Fibroblast of gingiva (primary cell): ENCODE measurements at places on chromosomes 6 and 20.

DNA sequence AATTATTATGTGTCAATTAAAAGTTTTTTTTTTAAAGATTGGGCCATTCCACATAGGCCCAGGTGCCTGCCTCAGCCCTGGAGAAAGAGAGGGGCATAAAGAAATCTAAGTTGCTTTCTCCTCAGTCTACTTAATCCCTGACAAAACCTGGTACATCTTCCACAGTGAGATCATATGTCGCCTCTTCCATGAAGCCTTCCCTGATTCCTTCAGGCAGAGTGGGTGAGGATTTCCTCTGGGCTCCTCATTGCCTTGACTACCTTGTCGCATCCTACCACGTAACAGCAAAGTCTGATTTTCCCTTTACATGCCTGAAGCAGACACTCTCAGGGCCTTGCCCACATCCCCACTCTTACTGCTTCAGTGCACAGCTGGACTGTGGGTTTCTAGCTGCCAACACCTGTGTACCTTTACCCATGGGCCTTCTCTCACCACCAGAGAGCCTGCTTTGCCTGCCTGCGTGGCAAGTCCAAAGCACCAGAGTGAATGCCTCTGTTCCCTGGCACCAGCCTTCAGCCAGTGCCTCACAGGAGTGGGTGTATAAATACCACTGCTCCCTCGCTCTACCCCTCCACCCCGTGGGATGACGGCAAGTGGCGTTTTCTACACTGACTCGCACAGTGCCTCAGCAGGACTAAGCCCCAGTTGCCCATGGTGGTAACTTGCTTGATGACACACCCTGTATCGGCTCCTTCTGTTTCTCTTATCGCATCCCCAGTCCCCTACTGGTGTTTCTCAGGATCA is 68.0 kb downstream of the EYA2 start:
- DNase-seq, result no peak

- no peak for DNase-seq
Observed at GRCh38 chr20:18165553-18165952, 27.9 kb downstream of the KAT14 start.

- DNase-seq, result no peak
Observed at GRCh38 chr6:121321282-121321681, 13.0 kb downstream of the TBC1D32 start.

- DNase-seq, result no peak
Observed at GRCh38 chr6:167428664-167429333, 103.9 kb downstream of the TTLL2 start.

DNA sequence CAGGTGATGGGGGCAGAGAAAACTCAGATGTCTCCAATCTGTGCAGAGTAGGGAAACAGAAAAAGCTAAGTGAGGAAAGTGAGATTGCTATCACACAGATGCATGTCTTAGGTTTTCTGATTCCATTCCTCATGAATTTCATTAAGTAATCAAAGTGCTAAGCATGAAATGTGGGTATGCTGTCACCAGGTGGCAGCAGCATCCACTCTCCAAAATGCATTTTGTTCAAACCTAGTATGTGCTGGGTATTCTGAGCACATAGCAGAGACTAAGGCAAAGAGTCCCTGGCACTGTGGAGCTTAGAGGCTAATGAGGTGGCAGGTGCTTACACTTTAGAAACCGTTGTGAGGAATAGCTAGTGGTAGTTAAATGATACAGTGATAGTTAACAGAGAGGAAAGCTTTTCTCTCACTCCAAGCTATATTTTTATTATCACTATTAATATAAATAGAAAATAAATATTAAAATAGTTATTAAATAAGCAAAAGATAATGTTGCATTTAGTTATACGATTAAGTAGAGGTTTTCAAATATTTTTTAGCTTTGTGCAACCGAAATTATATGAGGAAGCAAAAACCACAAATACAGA is 179.5 kb downstream of the CDH26 start:
- DNase-seq, result no peak

DNA sequence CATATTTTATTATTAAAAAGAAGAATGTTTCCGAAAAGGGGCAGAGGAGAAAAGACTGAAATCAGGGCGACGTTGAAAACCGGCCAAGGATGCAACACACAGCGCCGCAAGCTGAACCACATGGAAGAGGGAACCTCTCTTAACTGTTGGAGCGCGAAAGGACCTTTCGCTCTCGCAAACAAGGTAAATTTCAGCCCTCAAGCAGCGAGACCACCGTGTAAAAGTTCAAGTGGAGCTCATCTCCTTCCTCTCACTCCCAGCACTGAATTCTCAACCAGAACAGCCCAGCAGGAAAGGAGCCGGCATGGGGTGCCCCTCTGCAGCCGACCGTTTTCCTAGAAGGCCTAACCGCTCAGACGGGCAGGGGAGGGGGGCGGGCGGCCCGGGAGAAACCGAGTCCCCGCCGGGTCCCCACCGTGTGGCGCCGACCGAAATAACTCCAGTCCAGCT is 621 bp downstream of the GPR63 start:
- no peak for DNase-seq

DNA sequence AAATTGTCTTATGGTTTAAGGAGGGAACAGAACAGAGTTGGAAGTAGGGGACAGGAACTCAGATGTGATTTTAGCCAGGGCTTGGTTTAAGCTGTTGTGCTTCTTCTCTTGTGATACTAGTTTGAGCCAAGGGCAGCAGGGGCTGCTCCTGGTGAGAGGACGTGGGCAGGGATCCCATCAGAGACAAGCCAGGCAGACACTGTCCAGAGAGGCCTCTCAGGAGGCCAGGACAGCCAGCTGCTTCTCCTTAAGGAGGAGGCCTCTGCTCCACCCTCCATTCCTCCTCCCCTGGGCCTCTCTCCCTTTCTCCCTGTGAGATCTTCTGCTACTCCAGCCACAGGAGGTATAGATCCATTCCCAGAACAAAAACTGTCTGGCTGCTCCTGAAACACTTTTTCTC is 108.4 kb upstream of the MLN start:
- no peak for DNase-seq

DNA sequence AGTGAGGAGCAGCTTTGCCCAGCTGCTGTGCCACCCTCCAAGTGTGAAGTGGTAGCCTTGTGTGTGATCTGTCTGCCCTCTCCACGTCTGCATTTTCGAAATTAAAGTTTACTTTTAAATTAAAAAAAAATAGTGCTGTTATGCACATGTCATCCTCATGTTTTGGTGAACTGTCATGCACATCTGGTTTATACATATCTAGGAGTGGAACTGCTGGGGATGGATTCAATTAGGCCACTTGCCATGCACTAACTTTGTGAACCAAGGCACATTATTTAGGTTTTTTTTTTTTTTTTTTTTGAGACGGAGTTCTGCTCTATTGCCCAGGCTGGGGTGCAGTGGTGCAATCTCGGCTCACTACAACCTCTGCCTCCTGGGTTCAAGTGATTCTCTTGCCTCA is 3.6 kb downstream of the GTSF1L start:
- peak; percentile 73 for DNase-seq

GRCh38 chr6:105202486-105202885 is 22.7 kb upstream of the POPDC3 start:
- DNase-seq, result no peak

DNA sequence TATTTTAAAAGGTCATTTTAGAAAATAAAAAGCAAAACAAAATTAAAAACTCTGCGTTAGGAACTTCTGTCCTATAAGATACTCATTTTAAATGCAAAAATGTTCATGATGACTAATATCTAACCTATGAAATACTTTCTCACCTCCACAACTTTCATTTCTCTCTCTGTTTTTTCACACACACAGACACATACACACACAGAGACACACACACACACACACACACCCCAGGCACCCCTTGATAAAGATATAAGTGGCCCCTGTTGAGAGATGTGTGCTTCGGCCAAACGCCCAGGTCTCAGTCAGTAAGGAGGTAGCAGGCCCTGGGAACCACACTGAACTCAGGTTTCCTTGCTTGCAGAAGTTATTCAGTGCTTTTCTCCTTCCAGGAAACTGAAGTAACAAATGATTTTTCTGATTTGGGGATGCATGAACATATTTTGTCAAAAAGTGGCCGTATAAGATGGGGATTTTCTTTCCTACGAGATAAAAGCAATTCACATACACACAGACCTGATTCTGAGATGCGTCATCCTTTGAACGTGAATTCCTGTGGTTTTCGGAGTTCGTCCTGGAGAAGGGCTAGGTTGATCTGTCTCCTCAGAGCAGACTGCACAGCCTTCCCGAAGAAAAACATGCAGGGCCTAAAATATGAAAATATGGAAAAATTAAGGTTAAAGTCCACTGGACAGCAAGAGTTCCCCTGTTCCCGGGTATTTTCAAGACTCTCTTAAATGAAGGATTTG is 306.8 kb upstream of the FOXQ1 start:
- DNase-seq, result no peak

- DNase-seq, result no peak
Observed at GRCh38 chr6:74181471-74181870, 485.5 kb downstream of the CD109 start.

DNA sequence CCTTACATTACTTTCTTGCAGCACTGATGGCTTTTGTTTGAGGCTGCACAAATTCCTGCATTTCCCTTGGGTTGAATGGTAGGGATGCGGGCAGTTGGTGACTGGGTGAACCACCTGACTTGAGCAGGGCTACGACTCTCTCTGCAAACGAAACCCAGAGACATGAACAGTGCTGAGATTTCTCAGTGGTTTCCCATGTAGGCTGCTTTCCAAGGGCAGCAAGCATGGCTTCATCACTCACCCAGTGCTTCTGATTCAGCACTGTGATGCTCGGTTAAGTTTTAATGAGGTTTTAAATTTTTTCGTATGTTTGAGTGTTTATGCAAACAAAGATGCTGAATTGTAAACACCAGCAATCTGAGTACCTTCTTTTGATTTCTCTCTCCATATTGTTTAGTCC is 127.2 kb downstream of the MTHFD1L start:
- DNase-seq, result peak; percentile 46

- no peak for DNase-seq
Observed at GRCh38 chr6:122571888-122572287, 38.3 kb upstream of the PKIB start.

DNA sequence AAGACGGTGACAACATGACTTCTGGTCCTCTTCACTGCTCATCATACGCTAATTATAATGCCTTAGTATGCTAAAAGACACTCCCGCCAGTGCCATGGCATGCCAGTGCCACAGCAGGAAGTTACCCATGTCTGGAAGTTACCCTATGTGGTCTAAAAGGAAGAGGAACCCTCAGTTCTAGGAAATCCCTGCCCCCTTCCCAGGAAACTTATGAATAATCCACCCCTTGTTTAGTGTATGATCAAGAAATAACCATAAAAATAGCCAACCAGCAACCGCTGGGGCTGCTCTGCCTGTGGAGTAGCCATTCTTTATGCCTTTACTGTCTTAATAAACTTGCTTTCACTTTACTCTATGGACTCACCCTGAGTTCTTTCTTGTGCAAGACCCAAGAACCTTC is 15.8 kb upstream of the SERPINB9 start:
- DNase-seq, result no peak

GRCh38 chr6:30917487-30917886 is 3.4 kb downstream of the VARS2 start:
- DNase-seq, result no peak

DNA sequence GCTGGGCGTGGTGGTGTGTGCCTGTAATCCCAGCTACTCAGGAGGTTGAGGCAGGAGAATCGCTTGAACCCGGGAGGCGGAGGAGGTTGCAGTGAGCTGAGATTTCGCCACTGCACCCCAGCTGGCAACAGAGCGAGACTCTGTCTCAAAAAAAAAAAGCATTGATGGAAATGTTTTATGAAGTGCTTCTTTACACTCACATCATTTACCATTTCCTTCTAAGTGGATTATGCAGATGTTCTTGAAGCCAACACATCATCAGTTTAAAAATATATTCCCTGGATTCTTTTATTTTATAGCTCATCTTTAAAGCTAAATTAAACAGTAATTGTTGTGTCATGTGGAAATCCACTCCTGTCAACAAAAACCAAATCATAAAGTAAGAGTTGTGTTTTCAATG is 35.9 kb upstream of the HDDC2 start:
- no peak for DNase-seq

DNA sequence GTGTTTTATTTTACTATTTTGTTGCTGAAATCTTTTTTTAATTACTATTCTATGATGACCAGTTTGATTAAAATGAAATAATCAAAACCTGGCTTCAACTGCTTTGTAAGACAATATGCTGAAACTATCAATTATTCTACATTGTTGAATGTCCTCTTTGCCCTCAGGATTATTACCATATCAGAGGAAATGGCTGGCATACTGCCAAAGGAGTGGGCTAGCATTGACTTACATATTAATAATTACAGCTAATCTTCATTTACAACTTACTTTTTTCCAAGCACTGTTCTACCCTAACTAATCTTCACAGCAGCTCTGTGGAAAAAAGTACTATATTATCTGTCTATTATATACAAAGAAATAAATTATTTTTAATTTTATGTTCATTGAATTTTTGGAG is 560.5 kb downstream of the BCKDHB start:
- no peak for DNase-seq

DNA sequence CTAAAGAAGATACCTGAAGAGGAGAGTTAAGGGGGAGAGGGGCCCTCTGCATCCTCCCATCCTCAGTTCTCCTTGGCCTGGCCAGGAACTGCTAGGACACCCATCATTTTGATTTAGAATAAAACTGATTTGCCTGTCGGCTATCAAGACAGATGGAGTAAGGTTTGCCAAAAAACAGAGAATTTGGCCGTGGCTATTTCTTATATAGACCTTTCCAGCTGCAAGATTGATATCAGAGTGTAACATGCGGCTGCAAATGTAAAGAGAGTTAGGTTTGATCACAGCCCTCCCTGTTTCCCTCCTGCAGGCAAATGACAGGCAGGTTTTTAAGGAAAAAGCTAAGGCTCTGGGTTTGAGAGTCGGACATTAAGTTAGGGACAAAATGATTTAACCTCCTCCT is 226.6 kb upstream of the TAB2 start:
- DNase-seq, result no peak

DNA sequence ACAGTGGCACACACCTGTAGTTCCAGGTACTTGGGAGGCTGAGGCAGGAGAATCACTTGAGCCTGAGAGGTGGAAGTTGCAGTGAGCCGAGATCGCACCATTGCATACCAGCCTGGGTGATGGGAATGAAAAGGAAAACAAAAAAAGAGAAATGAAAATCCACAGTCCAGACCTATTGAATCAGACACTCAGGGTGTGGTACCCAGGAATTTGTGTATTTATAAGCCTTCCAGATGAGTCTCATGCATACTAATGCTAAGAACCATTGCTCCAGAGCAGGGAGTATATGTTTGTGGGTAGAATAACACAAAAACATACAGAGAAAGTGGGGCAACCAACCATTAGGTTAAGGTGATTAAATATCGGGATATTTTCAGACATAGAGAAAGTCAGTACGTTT is 36.1 kb upstream of the PLCB4 start:
- DNase-seq, result peak; percentile 12

- no peak for DNase-seq
Observed at GRCh38 chr20:60453388-60454246, 495.4 kb downstream of the CDH26 start.

- DNase-seq, result no peak
Observed at GRCh38 chr6:134211297-134211696, 106.6 kb downstream of the SGK1 start.

GRCh38 chr6:14987490-14987889 is 258.4 kb upstream of the JARID2 start:
- DNase-seq, result no peak

GRCh38 chr6:154297721-154298120 is 58.9 kb downstream of the IPCEF1 start:
- peak; percentile 28 for DNase-seq
